ENCODE measurements at places on chromosomes 6 and 20.
A peak's percentile ranks its signal among the peaks of the same experiment; 100 is the strongest.

GRCh38 chr20:6157345-6157744, 34.5 kb upstream of the FERMT1 start:
- no peak for DNase-seq

GRCh38 chr6:49423817-49424216, 39.2 kb downstream of the MMUT start:
- DNase-seq: no peak

DNA sequence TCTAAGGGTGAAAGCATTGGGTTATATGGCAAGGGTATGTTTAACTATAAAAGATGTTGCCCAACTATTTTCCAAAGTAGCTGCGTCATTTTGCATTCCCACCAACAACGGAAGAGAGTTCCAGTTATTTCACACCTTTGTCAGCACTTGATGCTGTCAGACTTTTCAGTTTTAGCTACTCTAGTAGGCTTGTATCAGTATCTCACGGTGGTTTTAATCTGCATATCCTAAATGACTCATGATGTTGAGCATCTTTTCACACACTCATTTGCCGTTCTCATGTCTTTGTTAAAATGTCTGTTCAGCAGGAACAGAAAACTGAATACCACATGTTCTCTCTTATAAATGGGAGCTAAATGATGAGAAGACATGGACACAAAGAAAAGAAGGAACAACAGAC, 122.3 kb downstream of the RNASET2 start:
- no peak for DNase-seq

DNA sequence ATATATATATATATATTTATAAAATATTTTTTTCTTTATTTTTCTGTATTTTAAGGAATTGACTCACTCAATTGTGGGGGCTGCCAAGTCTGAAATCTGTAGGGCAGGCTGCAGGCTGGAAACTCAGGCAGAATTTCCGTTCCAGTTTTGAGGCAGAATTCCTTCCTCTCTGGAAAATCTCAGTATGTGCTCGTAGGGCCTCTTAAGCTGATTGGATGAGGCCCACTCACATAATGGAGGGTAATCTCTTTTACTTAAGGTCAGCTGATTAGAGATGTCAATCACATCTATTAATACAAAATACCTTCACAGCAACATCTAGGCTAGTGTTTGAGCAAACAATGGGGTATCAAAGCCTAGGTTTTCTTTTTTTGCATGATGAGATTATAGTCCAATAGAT, 244.7 kb upstream of the RNF24 start:
- DNase-seq: no peak

- DNase-seq: peak; percentile 79
These were observed 33.4 kb upstream of the AAR2 start for GRCh38 chr20:36202891-36203338.

DNA sequence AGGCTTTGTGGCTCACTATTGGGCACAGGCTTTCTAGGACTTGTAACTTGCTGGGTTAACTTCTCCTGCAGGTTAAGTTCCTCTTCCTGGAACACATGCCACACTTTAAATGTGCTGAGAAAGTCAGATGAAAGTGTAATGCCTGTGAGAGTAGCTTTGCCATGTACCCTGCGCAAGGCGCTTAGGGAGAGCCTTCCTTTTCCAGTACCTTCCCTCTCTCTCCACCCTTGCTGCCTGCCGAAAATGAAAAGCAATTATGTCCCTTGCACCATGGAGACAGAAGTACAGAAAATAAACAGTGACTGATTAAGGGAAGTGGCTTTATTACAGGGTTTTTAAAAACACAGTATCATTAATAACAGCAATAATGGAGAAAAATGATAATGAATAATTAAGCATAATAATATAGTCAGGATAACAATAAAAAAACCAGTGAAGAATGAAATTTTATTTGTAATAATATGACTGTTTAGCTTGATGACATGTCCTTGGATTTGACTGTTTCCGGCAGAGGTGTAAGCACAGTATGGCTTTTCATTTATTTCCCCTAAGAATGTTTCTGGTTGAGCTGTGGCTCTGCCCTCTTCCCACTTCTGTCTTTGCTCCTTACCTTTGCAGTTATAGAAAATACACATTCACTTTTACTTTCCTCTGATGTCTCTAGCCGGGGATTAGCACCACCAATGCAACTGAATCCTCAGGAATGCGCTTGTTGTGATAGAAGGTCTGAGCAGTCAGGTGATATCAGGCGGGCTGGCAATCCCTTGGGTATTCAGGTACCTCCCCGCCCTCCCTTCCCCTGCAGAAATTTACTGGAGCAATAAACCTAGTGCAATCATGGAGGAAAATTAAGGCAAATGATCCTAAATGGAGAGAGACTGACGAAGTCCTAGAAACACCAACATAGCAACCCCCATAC, 472.3 kb upstream of the CITED2 start:
- DNase-seq: no peak

- no peak for DNase-seq
These were observed 265.1 kb upstream of the CEP162 start for GRCh38 chr6:84492241-84493165.

GRCh38 chr6:170222498-170223471, 68.1 kb downstream of the DLL1 start:
- peak; percentile 49 for DNase-seq

DNA sequence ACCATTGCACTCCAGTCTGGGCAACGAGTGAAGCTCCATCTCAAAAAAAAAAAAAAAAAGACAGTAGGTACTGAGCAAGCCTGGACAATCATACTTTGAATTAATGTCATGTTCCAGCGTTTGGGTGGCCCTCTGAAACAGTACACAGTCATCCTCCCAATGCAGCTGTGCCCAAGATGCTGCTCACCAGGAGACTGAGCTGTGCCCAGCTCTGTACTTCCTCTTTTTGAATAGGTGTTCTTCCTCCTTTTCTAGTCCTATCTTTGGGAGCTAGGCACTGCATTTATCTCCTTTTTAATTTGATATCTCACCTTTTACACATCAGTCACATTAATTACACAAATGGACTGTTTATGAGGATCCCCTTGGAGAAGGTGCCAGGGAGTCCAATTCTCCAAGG, 101.5 kb downstream of the RPP40 start:
- peak; percentile 32 for DNase-seq

DNA sequence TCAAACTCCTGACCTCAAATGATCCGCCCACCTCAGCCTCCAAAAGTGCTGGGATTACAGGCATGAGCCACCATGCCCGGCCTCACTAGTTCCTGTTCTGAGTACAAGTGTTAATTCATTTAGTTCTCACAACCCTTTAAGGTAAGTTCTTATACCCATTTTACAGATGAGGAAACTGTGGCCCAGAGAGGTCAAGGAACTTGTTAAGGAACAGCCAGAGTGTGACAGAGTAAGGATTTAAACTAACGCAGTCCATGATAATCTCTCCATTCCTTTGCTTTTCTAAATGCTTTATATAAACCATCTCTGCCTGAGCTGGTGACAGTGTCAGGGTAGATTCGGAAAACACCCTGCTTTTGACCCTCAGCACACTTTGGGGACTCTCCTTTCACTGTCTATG, 13.3 kb downstream of the FITM2 start:
- DNase-seq: no peak

DNA sequence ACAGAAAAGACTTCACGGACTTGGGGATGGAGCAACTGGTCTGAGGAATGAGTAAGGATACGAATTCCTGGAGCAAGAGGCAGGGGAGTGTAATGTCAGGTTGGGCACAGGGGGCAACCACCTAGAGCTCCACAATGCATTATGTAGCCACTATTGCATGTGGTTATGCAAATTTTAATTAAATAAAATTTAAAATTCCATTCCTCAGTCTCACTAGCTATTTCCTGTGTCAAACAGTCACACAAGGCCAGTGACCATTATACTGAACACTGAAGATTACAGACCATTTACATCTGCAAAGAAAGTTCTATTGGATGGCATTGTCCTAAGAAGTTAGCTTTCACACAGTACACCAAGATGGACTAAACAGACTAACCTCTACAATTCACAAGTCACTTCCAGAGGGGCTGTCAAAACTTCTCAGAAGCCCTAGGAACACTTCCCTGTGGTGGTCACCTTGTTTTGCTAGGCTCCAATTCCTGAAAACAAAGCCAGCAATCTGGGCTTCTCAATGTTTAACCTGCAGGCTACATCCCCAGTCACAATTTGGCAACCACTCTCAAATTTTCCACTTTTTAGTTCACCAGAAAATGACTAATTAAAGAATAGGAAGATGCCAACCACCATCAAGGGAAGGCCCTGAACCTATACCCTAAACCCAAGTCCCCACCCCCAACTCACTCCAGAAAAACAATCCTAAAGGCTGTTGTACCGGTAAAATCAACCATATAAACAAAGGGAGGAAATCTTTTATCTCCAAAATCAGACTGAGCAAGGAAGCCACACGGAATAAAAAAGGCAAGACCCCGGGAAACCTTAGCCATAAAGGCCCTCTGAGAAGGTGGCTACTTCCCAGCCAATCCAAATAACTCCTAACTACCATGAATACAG, 34.2 kb upstream of the C20orf203 start:
- no peak for DNase-seq

- no peak for DNase-seq
These were observed 60.1 kb upstream of the BMP2 start for GRCh38 chr20:6707321-6707831.

- DNase-seq: no peak
These were observed 4.3 kb upstream of the DYNLRB1 start for GRCh38 chr20:34511891-34512265.

DNA sequence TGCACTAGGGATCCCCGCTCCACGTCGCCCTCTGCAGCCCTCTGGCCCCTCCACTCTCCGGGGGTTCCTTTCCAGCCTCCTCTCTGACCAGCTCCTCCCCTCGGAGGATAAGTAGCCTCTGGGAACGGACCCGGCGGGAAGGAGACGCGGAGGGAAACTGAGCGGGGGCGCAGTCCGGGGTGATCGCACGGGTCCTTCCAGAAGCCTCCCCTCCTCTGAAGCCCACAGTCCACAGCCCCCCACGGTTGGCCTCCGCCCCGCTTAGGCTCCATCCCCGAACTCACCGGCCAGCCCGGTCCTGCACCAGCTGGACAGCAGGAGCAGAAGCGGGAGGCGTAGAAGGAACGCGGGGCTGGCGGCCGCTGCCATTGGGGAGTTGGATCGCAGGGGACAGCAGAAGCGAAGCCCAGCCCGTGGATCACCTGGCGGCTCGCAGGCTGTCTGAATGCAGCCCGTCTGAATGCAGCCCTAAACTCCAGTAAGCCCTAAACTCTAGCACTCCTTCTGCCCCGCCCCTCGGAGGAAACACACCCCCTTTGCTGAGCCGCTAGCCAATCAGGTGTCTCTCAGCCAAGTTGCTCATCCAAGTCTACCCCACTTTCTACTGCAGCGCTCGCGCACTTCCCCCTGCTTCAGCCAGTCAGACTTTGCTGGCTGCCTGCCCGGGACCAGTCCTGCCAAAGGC, at the start of gene RAET1G:
TSS of gene RAET1G (minus strand) at position 480 of the 685 bp plus-strand sequence. CDS start at position 369, 111 bp downstream.
- peak; percentile 70 for DNase-seq

- peak; percentile 52 for DNase-seq
These were observed 112.0 kb upstream of the BEND6 start for GRCh38 chr6:56842686-56843475.

DNA sequence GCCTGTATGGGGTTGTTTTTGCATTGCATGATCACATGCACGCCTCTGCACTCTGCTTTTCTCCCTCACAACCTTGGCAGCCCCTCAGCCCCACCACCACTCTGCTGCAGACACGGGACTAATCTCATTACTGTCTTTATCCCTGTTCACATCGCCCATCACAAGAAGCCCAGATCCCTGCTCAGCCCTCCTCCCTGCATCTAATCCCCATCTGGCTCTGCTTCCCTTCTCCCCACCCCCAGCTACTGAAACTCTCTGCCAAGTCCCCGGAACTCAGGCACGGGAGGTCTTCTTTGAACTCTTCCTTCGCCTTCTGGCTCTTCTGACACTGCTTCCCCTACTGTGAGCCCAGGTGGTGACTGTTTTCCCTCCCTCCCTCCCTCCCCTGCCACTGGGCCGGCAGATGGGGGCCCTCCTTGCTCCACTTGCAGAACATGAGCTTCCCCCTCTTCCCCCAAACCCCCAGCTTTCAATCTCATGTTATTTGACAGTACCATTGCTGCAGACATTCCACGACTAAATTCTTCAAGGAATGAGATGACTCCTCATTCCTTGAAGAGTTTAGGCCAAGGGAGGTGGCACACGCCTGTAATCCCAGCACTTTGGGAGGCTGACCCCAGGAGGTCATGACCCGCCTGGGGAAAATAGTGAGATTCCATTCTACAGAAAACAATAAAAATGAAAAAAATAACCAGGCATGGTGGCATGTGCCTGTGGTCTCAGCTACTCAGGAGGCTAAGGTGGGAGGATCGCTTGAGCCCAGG, 21.9 kb upstream of the TULP1 start:
- no peak for DNase-seq

Data from Peyer's patch (tissue), 4 donors.